GM23338 (cell line): ENCODE measurements at places on chromosomes 5 and 9. TPM values are rescaled to one million over a fixed set of nuclear protein-coding genes. Genes with fewer than 3 reads are reported as not detected.
A peak's percentile ranks its signal among the peaks of the same experiment; 100 is the strongest.

GRCh38 chr9:99130069-99130468 is 25.2 kb downstream of the TGFBR1 start:
- DNase-seq: peak; percentile 35

DNA sequence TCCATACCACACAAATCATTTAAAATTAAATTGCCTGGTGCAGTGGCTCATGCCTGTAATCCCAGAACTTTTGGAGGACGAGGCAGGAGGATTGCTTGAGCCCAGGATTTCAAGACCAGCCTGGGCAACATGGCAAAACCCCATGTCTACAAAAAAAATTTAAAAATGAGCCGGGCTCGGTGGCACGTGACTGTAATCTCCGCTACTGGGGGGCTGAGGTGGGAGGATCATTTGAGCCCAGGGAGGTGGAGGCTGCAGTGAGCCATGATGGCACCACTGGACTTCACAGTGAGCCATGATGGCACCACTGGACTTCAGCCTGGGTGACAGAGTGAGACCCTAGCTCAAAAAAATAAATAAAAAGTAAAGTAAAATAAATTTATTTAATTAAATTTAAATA is 40.9 kb downstream of the LYRM7 start:
- no peak for DNase-seq

GRCh38 chr9:85536076-85536475 is 205.7 kb downstream of the AGTPBP1 start:
- DNase-seq: no peak

The ADAMTS16 gene
- total RNA-seq: 14.3 and 15.4 TPM in 2 replicates

The RNF208 gene
- 1.4 and 1.9 TPM in 2 replicates for total RNA-seq
